ENCODE measurements at places on chromosomes 4 and X. TPM values are rescaled to one million over a fixed set of nuclear protein-coding genes. Genes with fewer than 3 reads are reported as not detected.
A peak's percentile ranks its signal among the peaks of the same experiment; 100 is the strongest.

Gene TFE3
- 29.4 TPM for total RNA-seq

Gene MAGED1
- total RNA-seq = 33.4 TPM

Gene RBMXL3
- total RNA-seq = not detected

Gene HPSE
- total RNA-seq = 19.6 TPM

Gene SSX1
- not detected for total RNA-seq

Gene CXCL1
- not detected for total RNA-seq

GRCh38 chr4:138647433-138647832 lies 368.1 kb upstream of the NOCT start:
- H3K4me3 ChIP-seq = no peak overlapping the region
- no peaks in the 10 kb centered on the region for H3K4me1 ChIP-seq
- no peak for DNase-seq
- H3K27me3 ChIP-seq = no peaks in the 10 kb centered on the region
- H3K27ac ChIP-seq = no peak overlapping the region

- H3K36me3 ChIP-seq = peaks cover 2% of the 10 kb centered on the region
- peaks cover 2% of the 10 kb centered on the region for H3K27me3 ChIP-seq
- no peak overlapping the region for H3K4me3 ChIP-seq
- H3K4me1 ChIP-seq = no peaks in the 10 kb centered on the region
- DNase-seq = no peak
Measured at GRCh38 chr4:83574247-83574646, 38.3 kb downstream of the GPAT3 start.

DNA sequence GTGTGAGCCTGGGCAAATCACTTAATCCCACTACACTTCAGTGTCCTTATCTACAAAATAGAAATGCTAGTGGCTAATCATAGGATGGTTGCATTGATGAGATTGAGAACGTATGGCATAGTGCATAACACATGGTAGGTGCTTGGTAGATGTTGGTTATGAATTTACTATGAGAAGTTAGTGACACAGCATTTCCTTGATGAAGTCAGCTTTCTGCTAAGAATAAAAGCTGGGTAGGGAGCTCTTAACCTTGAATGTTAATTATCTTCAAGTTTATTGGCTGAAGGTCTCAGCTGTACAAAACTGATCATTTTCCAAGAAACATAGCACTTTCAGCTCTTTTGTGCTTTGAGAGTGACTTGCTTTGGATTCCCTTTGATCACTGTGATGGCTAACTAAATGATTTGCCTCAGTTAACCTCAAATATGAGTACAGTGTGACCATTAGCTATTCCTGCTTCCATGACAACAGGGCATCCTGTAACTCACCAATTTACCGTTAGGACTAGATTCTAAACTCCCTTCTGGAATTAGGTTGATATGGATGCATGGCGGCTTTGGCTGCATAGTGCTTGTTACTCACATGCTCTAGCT lies 17.8 kb downstream of the PDK3 start:
- peaks cover 16% of the 10 kb centered on the region for H3K36me3 ChIP-seq
- no peak for DNase-seq
- H3K4me1 ChIP-seq = peaks cover 41% of the 10 kb centered on the region

DNA sequence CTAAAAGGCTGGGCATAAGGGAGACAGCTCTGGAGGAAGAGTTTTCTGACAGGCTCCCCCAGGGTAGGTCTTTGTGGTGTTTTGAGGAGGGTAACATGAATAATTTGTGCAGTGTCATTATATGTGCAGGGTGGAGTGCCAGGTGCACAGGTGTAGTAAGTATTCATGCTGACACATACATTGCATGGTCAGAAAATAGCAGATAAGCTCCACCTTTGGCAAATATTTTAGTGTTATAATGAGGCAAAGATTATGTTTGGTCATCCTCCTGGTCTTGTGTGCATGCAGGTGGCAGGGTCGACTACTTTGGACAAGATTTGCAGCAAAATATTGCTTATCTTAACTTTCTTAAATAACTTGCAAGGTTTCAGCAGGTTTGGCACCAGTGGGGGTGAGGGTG lies 910.4 kb upstream of the PCDH10 start:
- H3K4me3 ChIP-seq = no peak overlapping the region
- no peak for DNase-seq
- no peak overlapping the region for H3K27ac ChIP-seq
- H3K36me3 ChIP-seq = no peaks in the 10 kb centered on the region

DNA sequence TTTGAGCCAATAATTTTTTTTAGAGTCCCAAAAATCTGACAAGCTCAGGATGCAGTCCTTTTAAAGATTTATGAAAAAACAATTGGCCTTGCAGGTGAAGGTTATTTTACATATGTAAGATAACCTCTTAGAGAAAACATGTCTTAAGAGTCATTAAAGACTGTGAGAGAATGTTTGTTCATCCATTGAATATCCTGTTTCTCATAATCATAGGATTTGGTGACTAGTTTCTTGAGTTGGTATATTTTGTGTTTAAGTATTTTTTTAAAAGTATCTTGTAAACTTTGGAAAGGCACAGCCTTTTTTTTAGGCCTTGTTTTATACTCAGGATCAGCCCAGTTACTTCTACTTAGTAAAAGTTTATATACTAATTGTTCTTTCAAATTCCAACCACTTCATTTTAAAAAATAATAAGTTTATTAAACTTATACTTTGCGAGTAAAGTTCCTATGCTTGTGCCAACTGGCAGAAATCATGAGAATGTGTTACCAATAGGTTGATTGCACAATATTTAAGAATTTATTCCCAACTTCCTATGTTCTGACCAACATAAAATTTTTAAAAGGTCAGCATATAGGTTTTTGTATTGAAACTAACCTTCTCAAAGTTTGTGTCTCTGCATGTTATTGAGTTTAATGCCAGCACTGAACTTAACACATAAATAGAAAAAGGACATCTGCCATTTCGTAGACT lies 40.0 kb upstream of the ARSJ start:
- H3K36me3 ChIP-seq = peaks cover 2% of the 10 kb centered on the region
- H3K27ac ChIP-seq = no peak overlapping the region
- H3K4me3 ChIP-seq = no peak overlapping the region
- no peaks in the 10 kb centered on the region for H3K27me3 ChIP-seq
- peaks cover 2% of the 10 kb centered on the region for H3K4me1 ChIP-seq

GRCh38 chr4:70816894-70817293 lies 22.8 kb downstream of the GRSF1 start:
- peaks cover 35% of the 10 kb centered on the region for H3K36me3 ChIP-seq
- H3K27ac ChIP-seq = no peak overlapping the region
- no peaks in the 10 kb centered on the region for H3K27me3 ChIP-seq
- H3K4me3 ChIP-seq = no peak overlapping the region

DNA sequence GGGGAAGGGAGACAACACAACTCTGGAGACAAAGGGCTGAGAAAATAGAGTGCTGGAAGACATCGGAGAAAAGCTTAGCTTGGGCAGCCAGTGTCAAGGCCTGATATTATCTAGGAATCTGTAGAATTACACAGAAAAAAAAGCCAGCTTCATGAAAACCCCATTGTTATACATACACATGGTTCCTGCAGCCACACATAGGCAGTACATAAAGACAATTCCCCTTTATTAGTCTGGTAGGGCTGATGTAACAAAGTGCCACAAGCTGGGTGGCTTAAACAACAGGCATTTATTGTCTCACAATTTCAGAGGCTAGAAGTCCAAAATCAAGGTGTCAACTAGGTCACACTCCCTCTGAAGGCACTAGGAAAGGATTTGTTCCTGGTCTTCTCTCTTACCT lies 503.5 kb downstream of the MID1IP1 start:
- no peak for DNase-seq
- H3K36me3 ChIP-seq = peaks cover 4% of the 10 kb centered on the region
- H3K27me3 ChIP-seq = no peaks in the 10 kb centered on the region
- no peak overlapping the region for H3K27ac ChIP-seq
- H3K4me1 ChIP-seq = peaks cover 12% of the 10 kb centered on the region
- H3K4me3 ChIP-seq = no peak overlapping the region

GRCh38 chr4:86181585-86181984 lies 178.3 kb downstream of the MAPK10 start:
- no peak overlapping the region for H3K4me3 ChIP-seq
- no peaks in the 10 kb centered on the region for H3K4me1 ChIP-seq
- H3K36me3 ChIP-seq = no peaks in the 10 kb centered on the region
- no peak overlapping the region for H3K27ac ChIP-seq

DNA sequence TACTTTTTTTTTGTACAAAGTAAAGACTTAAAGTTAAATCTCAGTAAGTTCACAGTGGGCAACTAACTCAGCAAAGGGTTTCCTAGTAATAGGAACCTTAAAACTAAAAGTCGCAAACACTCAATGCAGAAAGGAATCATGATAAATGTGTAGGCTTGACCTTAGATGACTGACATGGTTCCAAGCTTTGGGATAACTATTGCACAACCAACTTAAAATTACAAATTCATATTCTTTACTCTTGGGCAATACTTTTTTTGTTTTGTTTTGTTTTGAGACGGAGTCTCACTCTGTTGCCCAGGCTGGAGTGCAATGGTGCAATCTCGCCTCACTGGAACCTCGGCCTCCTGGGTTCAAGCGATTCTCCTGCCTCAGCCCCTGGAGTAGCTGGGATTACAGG lies 8.2 kb downstream of the ELOVL6 start:
- DNase-seq = no peak
- peaks cover 26% of the 10 kb centered on the region for H3K4me1 ChIP-seq
- no peak overlapping the region for H3K4me3 ChIP-seq
- H3K36me3 ChIP-seq = peaks cover 25% of the 10 kb centered on the region
- no peaks in the 10 kb centered on the region for H3K27me3 ChIP-seq

DNA sequence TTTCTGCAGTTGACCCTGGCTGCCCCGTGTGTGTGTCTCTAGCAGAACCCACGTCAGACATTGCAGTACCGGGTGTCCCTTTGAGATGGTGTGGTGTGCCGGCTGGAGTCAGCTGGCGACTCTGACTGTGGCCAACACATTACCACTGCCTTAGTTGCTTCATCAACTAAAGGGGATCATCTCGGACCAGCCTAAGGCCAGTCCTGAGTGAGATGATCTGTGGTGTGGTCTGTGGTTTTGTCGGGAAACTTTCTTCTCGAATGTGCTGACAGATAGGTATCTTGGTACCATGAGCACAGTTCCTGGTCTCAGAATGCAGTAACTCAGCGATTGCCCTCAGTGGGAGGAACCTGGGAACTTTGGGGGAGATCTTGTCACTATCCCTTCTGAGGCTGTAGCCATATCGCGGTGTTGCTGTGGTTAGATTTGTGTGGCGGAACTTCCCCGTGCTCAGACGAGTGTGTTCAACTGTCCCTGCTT lies 15.8 kb downstream of the TBC1D14 start:
- no peak overlapping the region for H3K27ac ChIP-seq
- H3K4me1 ChIP-seq = peaks cover 50% of the 10 kb centered on the region
- peak; percentile 54 for DNase-seq
- H3K36me3 ChIP-seq = peaks cover 55% of the 10 kb centered on the region

All from activated CD8-positive, alpha-beta memory T cell treated with anti-CD3 and anti-CD28 coated beads, Interleukin-2, amount 10 ng/mL, durations not matched to agents 7 days and 5 days (primary cell).